Posterior vena cava (tissue), 2 donors: ENCODE measurements at places on chromosomes 13 and 19. TPM values are rescaled to one million over a fixed set of nuclear protein-coding genes. Genes with fewer than 3 reads are reported as not detected.

SHISA7 gene
- total RNA-seq, result not detected

DNA sequence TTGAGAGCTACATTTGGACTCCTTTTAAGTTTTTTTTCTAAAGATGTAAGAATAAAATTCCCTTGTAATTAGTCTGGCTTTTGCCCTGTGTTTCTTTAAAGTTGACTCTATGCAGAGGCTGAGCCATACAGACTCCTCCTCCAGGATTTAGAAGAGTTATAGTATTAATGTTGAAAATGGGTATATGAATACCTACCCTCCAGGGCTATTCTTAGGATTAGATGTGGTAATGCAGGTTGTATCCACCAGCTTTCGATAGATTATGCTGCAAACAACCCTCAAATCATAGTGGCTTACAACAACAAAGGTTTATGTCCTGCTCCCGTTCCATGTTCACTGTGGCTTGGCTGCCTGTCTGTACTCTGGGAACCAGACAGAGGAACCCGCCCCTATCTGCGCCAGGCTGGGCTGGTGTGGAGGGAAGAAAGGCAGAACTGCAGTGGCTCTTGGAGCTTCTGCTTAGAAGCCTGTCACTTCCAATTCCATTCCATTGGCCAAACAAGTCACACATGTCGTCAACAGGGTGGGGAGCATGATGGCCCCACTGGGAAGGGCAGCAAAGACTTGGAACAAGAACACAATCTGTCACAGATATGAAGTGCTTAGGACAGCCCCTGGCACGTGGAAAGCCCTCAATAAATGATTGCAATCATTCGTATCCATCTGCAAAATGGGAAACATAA, 290.8 kb downstream of the FOXO1 start:
- DNase-seq, result peak; percentile 84

KIR3DL2 gene
- total RNA-seq, result not detected

TBXA2R gene
- 46.9 TPM for total RNA-seq

- peak; percentile 93 for DNase-seq
These were observed 6.1 kb downstream of the BEST2 start for GRCh38 chr19:12757544-12758274.

- DNase-seq, result no peak
These were observed 1137.1 kb upstream of the ATXN8OS start for GRCh38 chr13:68970532-68970931.

GRCh38 chr13:21242236-21242635, 65.8 kb downstream of the MRPL57 start:
- no peak for DNase-seq

DNA sequence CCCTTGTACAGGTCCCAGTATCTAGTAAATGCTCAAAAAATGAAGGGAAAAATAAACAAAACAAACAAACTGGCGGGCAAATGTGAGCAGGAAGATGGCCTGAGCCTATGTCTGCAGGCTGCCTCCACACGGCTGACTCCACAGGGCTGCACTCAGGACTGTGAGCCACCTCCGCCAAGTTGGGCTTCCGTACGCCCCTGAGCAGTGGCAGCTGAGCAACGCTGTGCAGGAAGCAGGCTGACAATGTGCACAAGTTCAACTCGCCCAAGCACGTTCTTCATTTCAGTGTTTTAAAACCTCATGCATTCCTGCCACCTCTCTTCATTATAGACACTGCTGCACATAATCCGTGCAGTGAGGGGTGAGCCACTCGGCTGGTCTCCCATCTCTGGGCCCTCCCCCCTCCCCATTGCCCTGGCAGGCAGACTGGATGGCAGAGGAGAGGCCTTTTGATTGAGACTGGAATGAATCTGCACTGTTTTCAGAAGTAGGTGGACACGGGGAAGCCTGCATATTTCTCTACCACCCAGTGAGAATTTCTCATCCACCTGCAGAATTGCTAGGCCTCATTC, 915.3 kb downstream of the UQCRFS1 start:
- DNase-seq, result no peak

GRCh38 chr13:74550039-74550438, 415.8 kb upstream of the KLF12 start:
- DNase-seq, result no peak

DNA sequence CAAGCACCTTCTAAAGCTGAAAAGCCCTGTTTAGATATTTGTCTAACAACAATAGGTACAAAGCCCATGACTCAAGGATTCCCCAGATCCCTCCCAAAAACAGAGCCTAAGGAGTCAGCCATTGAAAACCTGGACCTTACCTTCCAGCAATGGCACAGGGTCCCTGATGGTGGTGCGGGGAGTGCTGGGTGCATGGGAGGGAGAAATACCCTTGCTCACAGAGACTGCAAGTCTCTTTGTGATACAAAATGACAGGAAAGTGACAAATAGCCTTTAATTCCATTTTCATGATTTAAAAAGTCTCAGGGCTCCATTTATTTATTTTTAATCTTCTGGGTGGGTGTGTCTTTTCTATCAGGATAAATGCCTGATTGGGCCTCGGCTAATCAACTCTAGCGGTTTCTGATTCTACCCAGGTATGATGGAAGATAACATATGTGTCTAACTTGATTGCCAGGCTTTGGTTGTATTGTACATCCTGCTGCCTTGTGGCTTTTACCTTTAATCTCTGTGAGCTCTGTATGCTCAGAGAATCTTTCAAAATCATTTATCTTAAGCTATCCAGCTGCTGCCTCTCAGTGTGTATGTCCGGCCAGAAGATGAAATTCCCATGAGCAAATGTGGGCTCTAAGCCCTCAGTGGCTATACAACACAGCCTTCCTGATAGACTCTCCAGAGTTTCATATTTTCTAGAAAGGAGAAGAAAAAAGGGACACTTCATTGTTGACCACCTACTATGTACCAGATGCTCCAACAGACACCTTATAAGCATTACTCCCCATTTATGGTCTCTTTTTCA, 54.6 kb upstream of the FAM124A start:
- no peak for DNase-seq

- no peak for DNase-seq
These were observed 374.5 kb downstream of the KCNRG start for GRCh38 chr13:50389726-50390125.

- DNase-seq, result no peak
These were observed 15.6 kb upstream of the NANOS3 start for GRCh38 chr19:13861392-13861713.

DNA sequence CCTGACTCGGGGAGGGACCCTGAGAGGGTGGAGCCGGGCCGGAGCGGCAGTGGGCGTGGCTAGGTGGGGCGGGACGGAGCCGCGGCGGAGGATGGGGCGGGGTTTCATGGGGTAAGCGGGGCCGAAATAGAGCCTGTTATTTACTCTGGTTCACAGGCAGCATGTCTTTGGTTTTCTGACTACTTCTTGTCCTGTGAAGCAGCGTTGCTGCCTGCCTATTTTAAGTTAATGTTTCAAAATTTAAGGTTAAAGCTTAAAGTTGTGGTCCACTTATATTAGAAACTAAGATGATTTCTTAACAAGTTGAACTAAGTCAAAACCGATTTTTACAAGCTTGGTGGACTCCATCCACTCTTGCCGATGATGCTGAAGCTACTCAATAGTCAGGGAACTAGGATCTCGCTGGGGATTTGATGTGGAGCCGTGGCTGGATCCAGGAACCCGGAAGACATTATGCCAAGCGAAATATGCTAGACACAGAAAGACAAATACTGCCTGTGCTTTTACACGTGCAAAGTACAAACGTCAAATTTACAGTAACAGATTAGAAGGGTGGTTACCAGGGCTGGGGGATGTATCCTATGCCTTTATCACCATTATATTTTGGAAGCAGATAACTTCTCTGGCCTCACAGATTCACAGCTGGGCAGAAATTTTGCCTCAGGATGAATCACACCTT, 433 bp upstream of the ZNF616 start:
- no peak for DNase-seq

DNA sequence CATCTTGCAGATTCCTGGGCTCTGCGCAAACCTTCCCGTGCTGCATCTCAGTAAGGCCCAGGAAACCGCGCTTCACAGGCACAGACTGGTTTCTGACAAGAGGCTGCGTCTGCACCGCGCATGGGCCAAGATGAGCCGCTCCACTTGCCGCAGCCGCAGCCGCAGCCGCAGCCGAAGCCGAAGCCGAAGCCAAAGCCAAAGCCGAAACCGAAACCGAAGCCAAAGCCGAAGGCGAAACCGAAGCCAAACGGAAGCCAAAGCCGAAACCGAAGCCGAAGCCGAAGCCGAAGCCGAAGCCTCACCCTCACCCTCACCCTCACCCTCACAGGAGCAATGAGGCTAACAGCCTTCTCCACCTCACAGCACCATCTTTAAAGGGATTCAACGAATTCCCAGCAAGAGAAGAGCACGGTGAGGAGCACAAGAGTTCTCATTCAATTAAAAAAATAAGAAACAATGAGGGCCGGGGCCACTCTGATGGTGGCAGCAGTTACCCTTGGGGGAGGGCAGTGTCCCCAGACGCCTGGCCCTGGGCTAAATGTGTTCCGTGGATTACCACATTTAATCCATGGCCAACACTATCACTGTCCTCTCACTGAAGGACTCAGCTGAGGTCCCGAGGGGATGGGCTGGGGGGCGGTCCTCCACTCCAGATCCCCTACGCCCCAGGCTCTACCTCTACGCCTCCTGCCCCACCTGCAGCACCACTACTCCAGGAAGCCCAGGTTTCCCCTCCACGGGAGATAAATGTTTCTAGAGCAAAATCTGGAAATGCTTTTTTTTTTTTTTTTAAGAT, 29.1 kb downstream of the ZNF787 start:
- no peak for DNase-seq

SHD gene
- total RNA-seq, result not detected

GRCh38 chr13:39773833-39774232, 118.4 kb downstream of the COG6 start:
- DNase-seq, result no peak

NFKBIB gene
- 23.1 TPM for total RNA-seq

KISS1R gene
- not detected for total RNA-seq

DNA sequence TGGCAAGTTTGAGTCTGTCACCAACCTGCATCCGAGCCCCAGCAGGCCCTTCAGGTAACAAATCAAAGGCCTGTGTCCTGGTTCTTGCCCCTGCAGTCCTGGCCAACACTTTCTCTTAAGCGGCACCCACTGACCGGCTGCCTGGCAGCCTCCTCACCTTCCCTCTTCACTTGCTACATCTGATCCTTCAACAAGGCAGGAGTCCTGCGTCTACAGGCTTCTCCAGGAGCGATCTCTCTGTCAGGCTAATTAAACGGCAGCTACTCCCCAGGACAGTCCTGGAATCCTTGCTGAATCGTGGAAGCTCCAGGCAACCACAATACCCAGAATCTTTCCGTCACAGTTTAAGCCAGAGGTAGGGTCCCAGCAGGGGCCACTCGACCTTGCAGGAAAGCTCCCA, 41.1 kb upstream of the GAS6 start:
- DNase-seq, result peak; percentile 46

DNA sequence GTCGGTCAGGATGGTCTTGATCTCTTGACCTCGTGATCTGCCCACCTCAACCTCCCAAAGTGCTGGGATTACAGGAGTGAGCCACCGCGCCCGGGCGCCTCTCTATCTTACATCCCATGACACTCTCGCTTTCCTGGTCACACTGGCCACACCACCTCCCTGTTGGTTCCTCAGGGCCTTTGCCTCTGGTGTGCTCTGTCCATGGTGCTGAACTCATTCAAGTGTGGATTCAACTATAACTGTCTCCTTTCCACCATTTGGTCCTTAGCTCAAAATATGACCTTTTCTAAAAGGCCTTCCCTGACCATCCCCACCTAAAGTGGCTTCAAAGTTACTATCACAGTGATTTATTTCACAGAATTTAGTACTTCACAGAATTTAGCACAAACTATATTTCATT, 3.7 kb upstream of the SMIM17 start:
- DNase-seq, result no peak

CD70 gene
- not detected for total RNA-seq

DNA sequence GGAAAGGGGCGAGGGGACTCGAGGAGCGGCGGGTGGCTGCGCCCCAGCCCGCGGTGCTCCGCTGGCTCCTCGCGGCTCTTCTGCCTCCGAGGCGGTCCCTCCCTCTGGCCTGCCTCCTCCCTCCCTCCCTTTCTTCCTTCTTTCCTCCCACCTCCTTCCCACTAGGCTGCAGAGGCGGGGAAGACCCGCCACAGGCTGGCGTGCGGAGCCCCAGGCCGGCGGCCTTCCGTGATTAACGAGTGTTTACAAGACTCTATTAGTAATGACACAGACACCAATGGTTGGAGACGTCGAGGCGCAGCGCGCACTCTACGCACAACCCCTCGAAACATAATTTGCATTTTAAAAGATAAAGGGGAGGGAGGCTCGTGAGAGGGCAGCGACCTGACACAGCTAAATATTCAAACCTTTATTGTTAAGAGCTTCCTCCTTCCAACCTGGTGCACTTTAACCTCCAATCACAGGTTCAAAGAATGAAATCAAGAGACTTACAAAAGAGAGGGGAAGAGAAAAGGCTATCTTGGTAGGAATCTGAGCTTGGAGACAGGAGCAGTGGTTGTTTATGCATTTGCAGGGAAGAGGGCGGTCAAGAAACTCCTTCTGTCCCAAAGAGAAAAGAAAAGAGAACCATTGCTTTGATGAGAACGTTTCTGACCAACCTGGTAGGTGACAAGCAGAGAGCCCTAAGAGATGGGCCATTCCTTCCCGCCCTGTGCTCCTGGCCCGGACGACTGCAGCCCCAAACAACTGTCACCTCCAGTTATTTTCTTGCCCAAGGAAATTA, at the start of gene CDX2:
Gene CDX2 (minus strand): TSS at position 234 of the 784 bp plus-strand sequence. CDS start 309 bp downstream, outside the sequence.
- DNase-seq, result no peak

- DNase-seq, result no peak
These were observed 37.6 kb upstream of the FLT1 start for GRCh38 chr13:28532388-28533124.

FBXL12 gene
- 19.0 TPM for total RNA-seq

CASP14 gene
- not detected for total RNA-seq

GRCh38 chr13:77537289-77537919, 1.9 kb downstream of the SCEL start:
- DNase-seq, result no peak

DNA sequence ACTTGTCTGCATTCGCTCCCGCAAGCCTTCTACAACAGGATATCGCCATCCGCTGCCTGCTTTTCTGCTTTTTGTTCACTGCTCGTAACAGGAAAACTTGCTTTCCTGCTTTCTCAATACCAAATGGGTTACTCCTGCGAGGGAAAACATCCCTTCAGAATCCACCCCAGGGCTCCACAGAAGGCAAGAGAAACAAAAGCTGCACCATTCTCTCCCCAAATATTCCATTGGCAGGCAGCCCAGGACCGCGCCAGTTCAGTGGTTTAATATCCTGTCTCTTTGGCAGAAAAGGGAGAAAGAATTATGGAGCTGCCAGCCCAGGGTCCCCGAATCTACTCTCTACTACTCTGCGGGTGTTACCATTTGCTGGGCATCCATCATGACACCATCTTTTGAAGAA, 84.7 kb upstream of the DOCK9 start:
- DNase-seq, result no peak

PSG11 gene
- total RNA-seq, result not detected
